ENCODE measurements at places on chromosomes 6 and 20.

DNA sequence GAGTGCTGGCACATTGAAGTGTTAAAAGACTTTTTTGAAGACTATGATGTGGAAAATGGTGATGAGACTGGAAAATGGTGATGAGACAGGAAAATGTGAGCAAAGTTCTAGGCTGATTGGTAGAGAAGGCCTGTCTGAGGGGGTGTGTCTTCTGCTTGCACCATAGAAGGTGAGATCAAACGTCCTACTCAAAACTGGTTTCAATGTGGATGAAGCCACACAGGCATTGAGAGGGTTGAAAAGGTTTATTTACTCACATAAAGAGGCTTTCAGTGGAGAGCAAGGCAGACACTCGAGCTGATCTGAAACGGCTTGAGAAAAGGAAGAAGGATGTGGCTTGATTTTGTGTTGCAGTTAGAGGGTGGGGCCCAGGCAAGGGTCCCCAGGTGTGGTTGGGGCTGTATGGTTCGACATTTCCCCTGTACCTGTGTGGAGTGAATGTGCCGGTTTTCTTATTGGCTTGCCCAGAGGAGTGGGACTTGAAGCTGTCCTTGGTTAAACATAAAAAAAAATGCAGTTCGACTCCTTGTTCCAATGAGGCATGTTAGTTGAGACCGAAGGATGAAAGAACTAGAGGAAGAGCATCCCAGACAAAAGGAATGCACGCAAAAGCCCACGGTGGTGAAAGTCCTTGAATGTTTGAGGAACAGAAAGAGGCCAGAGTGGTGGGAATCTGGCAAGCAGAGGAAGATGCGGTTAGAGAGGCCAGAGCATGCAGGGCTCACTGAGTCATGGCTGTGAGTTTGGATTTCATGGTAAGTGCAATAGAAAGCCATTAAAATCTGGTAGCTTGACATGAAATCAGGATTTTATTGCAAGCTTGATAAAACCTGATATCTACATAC is 172.3 kb downstream of the EPM2A start:
- DNase-seq: no peak

GRCh38 chr6:161200610-161201370 is 73.1 kb downstream of the AGPAT4 start:
- DNase-seq: no peak

- DNase-seq: no peak
Measured at GRCh38 chr20:25685276-25686080, 11.2 kb downstream of the ZNF337 start.

- DNase-seq: no peak
Measured at GRCh38 chr6:116767715-116768114, 2.2 kb upstream of the FAM162B start.

GRCh38 chr20:51492167-51493092 is 50.1 kb downstream of the NFATC2 start:
- DNase-seq: no peak

Data from brain microvascular endothelial cell (primary cell).